ENCODE measurements at places on chromosomes 6 and 20.
A peak's percentile ranks its signal among the peaks of the same experiment; 100 is the strongest.

DNA sequence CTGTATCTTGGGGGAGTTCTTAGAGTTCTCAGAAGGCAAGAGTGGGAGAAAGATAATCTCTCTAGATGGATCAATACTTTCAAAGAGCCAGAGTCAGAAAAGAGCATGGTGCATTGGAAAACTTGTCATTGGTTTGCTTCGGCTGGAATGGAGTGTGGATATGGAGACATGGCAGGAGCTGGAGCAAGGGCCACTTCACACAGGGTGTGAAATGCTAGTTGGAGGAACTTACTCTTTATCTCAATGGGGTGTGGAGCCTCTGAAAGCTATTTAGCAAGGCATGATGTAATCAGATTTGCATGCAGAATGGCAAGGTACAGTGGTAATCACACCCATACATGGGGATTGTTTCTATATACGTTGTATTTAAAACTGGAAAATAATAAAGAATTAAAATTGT, 31.5 kb upstream of the PAQR8 start:
- DNase-seq, result no peak

DNA sequence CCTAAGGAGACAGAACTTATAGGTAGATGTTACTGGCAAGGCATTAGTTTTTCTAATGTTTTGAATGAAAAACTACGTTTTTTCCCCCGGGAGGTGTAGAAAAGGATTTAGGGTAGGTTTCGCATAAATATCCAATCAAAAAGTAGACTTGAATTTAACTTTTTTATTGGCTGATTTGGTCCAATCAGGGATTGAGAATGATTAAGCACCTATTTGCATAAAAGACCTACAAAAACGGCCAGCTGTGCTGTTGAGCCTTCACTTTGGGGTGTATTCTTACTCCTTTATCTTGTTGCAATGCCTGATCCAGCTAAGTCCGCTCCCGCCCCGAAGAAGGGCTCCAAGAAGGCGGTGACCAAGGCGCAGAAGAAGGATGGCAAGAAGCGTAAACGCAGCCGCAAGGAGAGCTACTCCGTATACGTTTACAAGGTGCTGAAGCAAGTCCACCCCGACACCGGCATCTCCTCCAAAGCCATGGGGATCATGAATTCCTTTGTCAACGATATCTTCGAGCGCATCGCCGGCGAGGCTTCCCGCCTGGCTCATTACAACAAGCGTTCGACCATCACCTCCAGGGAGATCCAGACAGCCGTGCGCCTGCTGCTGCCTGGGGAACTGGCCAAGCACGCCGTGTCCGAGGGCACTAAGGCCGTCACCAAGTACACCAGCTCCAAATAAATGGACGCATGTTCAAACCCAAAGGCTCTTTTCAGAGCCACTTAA, 113.5 kb upstream of the BTN3A2 start:
- DNase-seq, result peak; percentile 78

- no peak for DNase-seq
Measured at GRCh38 chr6:42226645-42227143, 9.0 kb upstream of the MRPS10 start.

DNA sequence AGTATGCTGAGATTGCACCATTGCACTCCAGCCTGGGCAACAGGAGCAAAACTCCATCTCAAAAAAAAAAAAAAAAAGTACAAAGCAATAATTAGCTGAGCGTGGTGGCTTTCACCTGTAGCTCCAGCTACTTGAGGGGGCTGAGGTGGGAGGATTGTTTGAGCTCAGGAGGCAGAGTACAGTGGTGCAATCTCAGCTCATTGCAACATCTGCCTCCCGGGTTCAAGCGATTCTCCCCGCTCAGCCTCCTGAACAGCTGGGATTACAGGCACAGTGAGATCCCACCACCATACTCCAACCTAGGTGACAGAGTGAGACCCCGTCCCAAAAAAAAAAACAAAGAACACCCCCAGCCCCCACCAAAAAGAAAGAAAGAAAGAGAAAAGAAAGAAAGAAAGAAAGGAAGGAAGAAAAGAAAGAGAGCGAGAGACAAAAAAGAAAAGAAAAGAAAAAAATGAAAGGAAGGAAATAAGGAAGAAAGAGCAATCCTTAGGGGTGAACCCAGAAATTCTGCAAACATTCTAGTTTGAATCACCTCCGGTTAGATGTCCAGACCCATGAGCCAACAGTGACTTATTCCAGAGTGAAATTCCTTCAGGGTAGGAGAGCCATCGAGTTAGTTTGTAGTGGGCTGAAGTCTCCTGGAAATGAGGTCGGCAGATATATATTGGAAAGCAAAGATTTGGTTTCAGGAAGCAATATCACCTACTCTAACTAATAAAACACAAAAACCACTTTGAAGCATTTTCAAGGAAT, 3.2 kb upstream of the RIPOR3 start:
- DNase-seq, result no peak

DNA sequence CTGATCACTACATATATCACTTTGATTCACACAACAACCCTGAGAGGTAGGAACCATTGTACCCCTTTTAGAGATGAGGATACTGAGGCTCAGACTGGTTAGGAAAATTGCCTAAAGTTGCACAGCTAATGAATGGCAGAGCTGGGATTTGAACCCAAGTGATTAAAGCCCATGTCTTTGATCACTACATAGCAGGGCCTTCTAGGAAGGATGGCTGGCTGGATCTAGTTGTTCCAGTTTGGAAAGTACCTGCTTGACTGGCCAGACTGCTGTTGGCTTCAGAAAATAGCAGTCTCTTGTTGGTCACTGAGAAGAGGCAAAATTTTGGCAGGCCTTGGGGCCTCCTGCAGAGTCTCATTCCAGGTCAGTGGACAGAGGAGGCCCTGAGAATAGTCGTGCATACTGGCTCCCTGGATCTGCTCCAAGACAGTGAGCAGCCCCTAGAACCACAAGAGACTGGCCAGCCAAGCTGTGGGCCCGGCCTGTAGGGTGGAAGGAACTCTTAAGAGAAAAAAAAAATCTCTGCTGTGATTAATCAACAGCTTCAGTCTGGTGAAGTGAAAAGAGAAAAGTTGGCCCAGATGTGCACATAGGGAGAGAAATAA, 17.5 kb downstream of the PPARD start:
- DNase-seq, result no peak

DNA sequence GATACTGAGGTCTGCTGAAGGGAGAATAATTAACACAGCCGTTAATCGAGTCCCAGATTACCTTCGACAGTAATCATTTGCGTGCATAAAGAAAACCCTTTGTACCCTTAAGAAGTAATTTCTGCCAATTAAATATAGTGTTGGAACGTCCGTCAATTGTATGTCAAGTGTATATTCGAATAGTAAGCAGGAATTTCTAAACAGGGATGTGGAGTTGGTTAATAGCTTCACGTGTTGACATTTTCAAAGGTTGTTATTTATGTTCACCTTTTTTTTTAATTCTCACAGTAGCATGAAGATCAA, 798 bp upstream of the SNAP91 start:
- no peak for DNase-seq

GRCh38 chr20:17501701-17502100, 29.5 kb downstream of the BFSP1 start:
- no peak for DNase-seq

DNA sequence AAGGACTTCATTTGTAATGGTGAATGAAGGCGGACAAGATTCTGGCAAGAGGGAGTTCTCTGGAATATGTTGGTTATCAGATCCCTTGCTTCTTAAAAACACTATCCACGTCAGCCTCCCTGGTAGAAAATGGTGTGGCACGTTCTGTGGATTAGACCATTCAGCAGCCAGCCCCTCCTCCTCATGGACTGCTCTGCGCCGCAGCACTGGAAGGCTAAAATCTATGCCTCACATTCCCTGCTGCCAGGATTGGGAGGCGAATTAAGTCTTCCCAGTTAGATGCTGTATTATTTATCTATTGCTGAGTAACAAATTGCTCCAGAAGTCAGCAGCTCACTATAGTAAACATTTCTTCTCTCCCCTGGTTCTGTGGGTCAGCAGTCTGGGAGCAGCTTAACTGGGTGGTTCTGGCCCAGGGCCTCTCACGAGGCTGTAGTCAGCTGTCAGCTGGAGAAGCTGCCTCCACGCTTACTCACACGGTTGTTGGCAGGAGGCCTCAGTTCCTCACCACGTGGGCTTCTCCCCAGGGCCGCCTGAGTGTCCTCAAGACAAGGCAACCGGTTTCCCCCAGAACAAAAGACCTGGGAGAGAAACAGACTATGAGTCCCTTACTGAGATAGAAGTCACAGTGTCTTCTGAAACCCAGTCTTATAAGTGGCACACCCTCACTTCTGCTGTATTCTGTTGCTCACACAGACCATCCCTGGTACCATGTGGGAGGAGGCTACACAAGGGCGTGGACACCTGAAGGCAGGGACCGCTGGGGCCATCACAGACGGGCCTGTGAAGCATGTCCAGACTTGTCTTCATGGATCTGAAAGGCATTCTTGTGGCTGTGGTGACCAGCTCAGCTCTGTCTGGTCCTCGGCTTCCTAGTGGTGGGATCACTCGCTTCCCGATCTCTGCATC, 101.0 kb downstream of the NRN1 start:
- DNase-seq, result no peak

DNA sequence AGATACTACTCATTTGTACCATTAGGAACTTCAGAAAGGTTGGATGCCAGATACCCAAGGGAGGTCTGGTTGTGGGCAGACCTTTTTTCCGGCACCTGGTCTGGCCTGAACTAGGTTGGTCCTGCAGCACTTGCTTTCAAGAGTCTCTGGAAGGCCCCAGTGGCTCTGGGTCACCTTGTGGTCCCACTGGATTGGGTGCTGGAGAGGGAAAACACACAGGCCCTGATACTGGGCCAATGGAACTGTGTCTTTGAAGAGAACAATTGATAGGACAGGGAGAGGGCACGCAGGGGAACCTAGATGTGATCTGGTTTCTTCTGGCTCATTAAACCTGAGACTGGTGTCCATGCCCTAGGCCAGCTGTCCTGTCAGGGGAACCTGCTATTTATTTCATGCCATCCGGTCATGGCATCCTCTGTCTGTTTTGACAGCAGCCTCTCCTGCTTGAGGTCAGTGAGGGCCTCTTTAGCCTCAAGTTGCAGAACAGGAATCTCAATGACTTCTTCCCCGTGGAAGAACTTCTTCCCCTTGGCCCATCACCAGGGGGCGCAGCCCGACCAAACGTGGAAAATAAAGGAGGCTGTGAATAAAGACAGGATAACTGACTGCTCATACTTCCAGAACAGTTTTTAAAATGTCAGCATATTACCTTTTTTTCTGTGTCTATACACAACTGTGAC, 25.0 kb downstream of the TAF8 start:
- DNase-seq, result peak; percentile 57
